ENCODE measurements at places on chromosomes 1 and 21.
A peak's percentile ranks its signal among the peaks of the same experiment; 100 is the strongest.

GRCh38 chr1:180884588-180885300, 28.0 kb upstream of the KIAA1614 start:
- DNase-seq = no peak

DNA sequence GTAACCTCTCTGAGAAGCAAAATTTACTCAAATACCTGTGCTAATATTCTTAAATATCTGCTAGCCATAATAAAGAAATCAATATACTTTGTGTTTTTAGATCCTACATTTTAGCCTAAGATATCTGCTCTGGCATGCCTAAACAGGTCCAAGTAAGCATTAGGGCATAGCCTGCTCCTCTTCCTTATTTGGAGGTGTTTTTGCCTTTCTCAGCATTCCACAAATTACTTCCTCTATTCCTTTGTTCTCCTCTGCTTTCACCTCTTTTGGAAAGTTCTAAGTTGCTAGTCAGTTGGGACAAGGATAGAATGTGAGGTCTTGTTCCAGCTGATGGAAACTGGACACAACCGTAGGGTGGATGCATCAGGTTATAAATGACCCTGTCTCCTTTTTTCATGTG, 7.2 kb upstream of the OR10X1 start:
- no peak for DNase-seq

DNA sequence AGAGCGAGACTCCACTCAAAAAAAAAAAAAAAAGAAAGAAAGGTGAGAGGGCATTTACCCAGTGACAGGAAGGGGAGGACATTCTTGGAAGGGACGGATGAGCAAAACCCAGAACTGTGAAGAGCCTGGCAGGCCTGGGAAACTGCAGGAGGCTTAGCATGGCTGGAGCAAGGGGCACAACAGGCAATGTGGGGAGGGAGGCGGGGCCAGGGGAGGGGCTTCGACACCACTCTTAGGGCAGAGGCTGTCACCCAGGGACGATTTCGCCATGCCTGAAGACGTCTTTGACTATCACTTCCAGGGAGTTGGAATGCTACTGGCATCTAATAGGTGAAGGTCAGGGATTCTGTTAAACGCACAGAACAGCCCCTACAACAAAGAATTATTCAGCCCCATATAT, 184.0 kb downstream of the HUNK start:
- no peak for DNase-seq

DNA sequence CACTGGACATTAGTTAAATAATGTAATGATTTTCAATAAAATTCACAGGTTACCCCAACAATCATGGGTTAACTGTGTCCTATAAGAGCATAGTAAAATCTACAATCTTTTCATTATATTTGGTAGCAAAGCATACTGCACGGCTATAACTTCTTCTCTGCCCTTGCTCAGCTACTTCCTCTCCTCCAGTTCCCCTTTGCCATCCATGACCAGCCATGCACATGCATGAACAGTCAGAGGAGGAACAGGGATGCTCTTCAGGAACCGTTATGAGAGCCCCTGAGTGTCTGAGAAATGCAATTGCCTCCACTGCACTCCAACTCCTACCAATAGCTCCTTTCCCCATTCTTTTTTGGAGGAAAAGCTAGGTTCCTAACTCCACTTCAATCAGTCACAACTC, 646.7 kb downstream of the LTN1 start:
- DNase-seq = no peak

- DNase-seq = no peak
Observed at GRCh38 chr1:39645411-39646043, 6.1 kb upstream of the HEYL start.

DNA sequence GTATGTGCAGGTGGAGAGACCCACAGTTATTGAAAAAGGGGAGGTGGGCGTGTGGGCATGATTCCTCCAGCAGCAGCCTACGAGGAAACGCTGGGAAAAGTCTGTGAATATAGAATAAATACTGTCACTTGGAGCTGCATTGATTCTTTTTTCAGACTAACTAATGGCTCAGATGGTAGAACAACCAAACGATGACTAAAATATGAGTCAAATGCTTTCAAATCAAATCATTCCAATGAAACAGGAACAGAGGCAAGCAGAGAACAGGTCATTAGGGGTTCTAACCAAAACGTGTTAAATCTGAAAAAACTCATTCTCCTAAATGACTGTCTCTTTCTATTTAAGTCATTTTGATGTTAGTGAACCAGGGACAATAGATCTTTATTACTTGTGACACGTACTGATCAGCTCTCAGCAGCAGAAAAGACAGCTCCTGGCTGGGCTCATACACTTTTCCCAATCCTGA, 35.1 kb upstream of the SEC16B start:
- peak; percentile 12 for DNase-seq
